ENCODE measurements at places on chromosomes 1 and 21. TPM values are rescaled to one million over a fixed set of nuclear protein-coding genes. Genes with fewer than 3 reads are reported as not detected.

Gene ADAMTS5
- total RNA-seq, result 0.82 TPM

Gene PROK1
- total RNA-seq, result not detected

Gene PTAFR
- 1.2 TPM for total RNA-seq

Gene PADI1
- total RNA-seq, result 0.30 TPM

Gene CELA2A
- not detected for total RNA-seq

Gene CHD5
- total RNA-seq, result 0.94 TPM

Gene LIPI
- total RNA-seq, result not detected

Gene GNAT2
- not detected for total RNA-seq

Gene RIPK4
- 4.5 TPM for total RNA-seq

Gene LPAR3
- 25.4 TPM for total RNA-seq

Gene CFAP141
- not detected for total RNA-seq

Gene ARTN
- total RNA-seq, result 23.3 TPM

Gene CLEC20A
- total RNA-seq, result not detected

Gene BECN2
- total RNA-seq, result not detected
